Thoracic aorta (tissue), 2 donors: ENCODE measurements at places on chromosomes 5 and 9.

DNA sequence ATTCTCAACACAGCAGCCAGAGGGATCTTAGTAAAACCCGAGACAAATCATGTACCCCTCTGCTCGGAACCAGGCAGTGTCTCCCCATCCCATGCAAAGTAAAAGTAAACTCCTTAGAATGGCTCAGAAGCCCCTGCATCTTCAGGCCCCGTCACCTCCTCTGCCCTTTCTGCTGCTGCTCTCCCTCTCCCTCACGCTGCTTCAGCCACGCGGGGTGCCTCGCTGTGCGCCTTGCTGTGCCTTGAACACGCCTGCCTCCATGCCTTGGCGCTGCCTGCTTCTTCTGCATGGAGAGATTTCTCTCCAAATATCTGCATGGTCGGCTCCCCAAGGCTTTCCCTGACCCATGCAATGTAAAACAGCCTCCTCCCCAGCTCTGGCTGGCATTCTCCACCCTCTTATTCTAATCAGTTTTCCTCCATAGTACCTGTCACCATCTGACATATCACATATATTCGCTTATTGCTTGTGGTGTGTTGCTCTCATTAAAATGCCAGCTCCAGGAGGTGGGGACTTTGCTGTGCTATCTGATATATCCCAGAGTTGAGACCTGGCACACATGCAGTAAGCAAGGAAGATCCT, 8.0 kb downstream of the GPRIN1 start:
- DNase-seq: no peak

DNA sequence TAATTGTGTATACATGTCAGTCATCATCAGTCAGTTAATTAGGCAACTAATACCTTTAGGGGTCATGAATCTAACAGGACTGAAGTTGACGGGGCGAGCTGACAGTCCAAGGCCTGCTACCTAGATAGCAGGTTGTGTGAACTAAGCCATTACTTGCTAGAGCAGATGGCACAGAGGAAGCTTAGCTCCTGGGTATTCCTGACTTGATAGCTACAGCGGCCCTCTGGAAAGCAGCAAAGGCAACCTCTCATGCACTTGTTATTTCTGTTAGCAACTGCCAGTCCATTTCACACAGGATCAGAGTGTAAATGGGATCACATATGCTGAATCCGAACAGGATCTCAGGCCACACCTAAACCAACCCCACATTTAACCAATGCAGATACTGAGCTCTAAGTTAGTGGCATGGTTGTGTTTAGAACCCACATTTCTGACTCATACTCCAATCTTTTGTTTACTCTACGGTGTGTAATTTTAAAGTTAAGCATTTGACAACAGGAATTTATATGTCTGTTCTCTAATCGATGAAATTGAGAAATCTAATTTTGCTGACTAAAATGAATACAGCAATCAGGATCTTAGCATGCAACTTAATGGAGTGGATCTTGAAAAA, 521.3 kb upstream of the ZNF608 start:
- no peak for DNase-seq

- DNase-seq: no peak
Measured at GRCh38 chr9:136505406-136506403, 22.9 kb upstream of the SEC16A start.

DNA sequence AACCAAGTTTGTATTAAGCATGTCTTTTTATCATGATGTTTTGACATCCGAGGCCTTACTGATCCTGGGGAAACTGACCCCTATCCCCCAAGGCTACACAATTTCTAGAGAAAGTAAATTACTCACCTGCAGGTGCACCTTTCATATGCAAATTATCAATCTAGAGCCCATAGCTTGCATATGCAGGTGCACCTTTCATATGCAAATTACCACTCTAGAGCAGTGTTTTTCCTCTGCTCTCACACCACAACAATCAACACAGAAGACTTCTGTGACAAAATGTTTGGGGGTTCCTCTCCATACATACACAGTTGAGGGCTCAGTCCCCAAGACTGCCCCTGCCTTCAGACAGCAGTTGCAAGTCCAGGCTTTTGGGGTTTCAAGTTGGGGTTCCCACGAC, 203.7 kb upstream of the RORB start:
- DNase-seq: no peak

DNA sequence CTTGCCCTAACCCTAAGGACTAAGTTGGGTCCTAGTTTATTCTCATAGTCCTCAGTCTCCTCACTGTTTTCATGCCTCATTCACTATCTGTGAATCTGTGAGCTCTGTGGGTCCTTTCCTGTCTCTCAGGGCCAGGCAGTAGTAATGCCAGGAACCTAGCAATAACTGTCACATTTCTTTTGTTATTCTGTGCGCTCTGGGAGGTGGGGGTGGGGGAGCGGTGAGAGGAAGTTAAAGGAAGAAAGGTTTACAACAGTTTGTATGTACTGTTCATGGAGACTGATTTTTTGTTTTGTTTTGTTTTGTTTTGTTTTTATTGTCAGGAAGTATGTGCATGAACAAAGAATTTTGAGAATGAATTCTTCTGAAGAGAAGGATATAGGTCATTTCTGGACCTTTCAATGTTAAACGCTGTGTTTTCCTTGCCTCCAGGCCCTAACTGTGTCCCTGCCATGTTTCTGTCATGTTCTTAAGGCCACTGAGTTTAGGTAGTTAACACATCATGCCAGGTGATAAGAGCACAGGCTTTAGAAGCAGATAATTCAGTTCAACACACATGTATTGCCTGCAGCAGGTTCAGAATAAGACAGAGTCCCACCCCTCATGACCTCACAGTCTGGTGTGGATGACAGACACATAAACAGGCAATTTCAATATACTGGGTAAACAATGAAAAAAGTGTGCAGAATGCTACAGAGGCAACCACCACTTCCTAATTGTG, 13.3 kb upstream of the FEM1C start:
- no peak for DNase-seq

GRCh38 chr5:62042007-62042406, 264.0 kb upstream of the KIF2A start:
- no peak for DNase-seq

GRCh38 chr5:43085453-43085852, 35.3 kb upstream of the ZNF131 start:
- no peak for DNase-seq

GRCh38 chr5:123086376-123087055, 2.5 kb upstream of the PRDM6 start:
- DNase-seq: no peak

DNA sequence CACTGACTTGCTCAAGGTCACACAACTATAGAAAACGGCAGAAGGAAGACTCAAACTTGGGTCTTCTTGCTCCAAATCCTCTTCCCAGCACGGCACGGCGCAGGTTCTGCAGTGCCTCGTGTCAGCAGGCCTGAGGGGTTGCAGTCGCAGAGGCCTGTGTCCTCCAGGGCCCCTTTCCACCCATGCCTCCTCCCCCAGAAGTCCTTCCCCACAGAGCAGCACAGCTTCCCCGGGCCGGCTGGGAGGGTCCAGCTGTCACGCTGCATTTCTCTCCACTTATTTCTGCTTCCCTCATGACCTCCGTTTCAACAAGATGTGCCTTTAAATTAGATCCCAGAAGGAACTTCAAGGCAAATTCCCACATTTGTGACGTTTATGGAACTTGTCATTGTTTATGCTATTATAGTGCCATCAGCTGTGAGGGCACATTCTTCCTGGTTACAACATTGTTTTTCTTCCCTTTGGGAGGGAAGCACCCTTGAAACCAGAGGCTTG, 148.4 kb downstream of the C5orf15 start:
- no peak for DNase-seq

DNA sequence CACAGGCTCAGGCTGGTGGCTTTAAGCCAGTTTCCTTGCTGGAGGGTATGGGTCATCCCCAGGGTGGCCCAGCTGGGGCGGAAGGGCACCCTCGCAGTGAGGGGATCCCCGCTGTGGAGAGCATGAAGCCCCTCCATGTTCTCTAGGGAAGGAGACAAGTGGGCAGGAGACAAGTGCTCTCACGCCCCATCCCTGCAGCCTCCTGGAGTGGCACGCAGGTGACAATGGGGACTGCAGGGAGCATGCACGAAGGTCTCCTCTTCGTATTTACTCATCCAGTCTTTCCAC, 83.3 kb downstream of the GTF3C4 start:
- DNase-seq: no peak

DNA sequence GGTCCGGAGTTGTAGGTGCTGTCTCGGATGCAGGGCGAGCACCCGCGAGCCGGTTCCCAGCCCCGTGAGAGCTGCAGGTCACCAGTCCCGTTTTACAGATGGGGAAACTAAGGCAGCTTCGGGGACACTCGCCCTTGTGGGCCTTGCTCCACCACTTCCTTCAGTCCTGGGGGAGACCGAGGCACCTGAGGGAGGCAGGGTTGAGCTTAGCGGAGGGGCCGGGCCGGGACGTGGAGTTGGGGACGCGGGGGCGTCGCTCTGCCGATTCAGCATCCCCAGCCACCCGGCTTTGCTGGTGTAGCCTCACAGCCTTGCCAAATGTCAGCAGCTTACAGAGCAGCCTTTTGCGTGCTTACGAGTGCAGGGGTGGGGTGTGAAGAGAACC, 530 bp downstream of the BBLN start:
- no peak for DNase-seq

DNA sequence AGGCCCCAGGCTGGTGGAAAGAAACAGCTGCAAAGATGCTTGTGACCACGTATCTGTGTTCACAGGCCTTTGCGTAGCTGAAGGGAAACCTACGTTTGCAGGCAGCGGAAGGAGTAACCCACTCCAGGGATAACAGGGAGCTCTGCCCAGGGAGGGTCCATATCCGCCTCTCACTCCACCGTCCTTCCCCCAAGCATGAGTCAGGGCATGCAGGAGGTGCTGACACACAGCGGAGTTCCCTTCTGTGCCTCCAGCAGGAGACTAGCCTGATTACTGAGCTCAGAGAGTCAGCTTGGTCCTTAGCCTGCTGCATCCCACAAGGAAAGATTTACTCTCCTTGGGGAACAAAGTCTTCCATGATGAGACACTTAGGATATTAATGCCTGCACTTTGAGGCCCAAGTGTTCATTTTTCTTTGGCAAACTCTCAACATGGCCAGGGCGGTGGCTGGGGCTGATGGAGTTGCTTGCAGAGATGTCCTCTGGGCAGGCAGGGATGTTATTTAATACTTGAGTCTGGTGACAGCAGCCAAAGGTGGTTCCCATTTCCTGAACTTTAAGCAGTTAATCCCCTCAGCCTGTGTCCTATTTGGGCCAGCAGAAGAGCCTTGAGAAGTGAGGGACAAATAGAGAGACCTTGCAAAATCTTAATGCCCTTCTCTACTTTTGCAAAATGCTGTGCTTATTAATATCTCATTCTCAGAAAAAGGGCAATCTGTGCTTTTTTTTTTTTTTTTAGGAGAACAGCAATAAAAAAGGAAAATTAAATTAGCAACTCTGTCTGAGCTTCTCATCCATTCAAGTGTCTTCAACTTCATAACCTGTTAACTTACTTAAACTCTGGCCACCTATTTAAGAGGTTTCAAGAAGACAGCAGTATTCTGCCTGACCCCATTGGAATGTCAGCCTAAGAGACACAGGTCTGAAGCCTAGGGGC, 222.1 kb downstream of the HSPA4 start:
- no peak for DNase-seq

DNA sequence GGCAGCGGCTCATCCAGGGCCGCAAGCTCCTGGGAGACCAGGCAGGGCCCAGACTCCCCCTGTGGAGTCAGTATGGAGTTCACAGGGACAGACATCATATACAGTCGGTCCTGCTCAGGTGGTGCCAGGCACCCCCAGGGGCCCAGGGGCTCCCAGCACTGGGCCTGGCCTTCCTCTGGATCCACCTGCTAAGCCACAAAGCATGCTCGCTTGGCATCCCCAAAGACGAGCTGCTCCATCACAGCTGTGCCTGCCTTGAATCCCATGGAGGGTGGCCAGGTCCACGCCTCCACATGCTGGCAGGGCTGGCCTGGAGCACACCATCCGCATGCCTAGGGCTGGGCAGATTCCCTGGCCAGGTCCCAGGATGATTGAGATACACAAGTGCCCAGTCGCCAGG, 4.6 kb downstream of the BICD2 start:
- DNase-seq: peak; percentile 33

DNA sequence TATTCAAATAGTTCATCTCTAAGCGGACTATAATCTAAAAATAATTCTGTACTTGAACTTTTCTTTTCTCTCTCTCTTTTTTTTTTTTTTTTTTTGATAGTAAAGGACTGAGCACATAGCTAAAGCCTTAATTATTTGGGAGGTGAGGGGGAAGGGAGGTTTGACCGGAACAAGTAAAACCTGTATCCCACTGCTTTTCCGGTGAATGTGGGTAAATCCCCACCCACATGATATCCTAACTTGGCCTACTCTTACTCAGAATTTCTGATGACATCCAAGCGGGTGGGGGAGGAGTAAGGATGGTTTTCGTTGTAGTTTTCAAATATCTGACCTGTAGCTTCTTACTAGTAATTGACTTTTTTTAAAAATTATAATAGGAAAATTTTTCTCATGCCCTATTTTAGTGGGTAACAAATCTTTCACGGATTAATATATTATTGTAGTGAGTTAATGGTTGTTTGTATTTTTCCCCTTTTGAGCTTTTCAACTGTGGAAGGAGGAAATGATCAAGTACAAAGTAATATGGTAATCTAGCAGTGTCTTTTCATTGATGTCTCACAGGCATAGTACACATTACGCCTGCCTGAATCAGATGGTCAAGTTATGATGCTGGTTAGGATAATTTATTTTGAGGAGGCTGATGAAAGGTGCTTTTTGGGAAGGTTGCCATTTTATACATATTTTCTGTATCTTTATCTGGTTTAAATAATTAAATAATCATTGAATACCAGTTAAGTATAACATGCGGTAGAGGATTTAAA, 2.2 kb upstream of the ELL2 start:
- DNase-seq: no peak

- DNase-seq: no peak
Measured at GRCh38 chr5:94802450-94802849, 184.0 kb downstream of the SLF1 start.

GRCh38 chr5:116374434-116374852, 200.2 kb downstream of the SEMA6A start:
- no peak for DNase-seq

DNA sequence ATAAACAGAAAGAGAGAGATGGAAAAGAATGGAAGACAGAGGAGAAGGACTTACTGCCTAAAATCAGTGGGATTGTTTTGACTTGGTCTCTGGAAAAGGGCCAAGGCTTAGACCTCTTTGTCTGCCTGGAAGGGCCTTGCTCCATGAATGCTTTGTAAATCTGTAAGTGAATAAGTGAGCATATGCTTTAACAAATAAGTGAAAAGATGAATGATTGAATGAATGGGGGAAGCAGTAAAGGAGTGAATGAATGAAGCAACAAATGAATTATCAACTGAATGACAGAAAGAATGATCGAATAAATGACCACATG, 5.5 kb downstream of the KCNIP1 start:
- DNase-seq: no peak

DNA sequence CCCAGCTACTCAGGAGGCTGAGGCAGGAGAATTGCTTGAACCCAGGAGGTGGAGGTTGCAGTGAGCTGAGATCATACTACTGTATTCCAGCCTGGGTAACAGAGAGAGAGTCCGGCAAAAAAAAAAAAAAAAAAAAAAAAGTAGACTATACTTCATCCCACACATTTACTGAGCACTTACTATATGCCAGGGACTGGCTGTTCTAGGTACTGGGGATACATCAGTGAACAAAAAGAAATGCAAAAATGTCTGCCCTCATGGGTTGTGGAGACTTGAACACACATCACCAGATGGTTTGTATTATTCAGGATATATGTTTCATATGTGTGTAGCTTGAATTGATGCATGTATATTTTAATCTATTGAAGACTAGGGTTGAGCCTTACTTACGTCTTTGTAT, 2.9 kb upstream of the LHFPL2 start:
- DNase-seq: no peak

- no peak for DNase-seq
Measured at GRCh38 chr9:123608104-123608503, 252.1 kb downstream of the CRB2 start.

- DNase-seq: no peak
Measured at GRCh38 chr5:133778636-133779035, 166.3 kb upstream of the FSTL4 start.
